Activated naive CD8-positive, alpha-beta T cell treated with anti-CD3 and anti-CD28 coated beads, Interleukin-2, amount 50 U/mL, for 16 hours (primary cell): ENCODE measurements at places on chromosomes 4 and X.

- no peak for DNase-seq
These were observed 83.7 kb upstream of the NHS start for GRCh38 chrX:17291171-17291900.

GRCh38 chr4:24763631-24764297 lies 31.6 kb upstream of the SOD3 start:
- no peak for DNase-seq

- DNase-seq = no peak
These were observed 35.7 kb upstream of the INTS6L start for GRCh38 chrX:135484641-135485289.

- DNase-seq = no peak
These were observed 108.1 kb downstream of the MID1 start for GRCh38 chrX:10512258-10512657.
